BJ (cell line): ENCODE measurements at places on chromosomes 7 and 10.
A peak's percentile ranks its signal among the peaks of the same experiment; 100 is the strongest.

GRCh38 chr7:105250706-105251105 is 138.0 kb downstream of the SRPK2 start:
- DNase-seq: no peak

DNA sequence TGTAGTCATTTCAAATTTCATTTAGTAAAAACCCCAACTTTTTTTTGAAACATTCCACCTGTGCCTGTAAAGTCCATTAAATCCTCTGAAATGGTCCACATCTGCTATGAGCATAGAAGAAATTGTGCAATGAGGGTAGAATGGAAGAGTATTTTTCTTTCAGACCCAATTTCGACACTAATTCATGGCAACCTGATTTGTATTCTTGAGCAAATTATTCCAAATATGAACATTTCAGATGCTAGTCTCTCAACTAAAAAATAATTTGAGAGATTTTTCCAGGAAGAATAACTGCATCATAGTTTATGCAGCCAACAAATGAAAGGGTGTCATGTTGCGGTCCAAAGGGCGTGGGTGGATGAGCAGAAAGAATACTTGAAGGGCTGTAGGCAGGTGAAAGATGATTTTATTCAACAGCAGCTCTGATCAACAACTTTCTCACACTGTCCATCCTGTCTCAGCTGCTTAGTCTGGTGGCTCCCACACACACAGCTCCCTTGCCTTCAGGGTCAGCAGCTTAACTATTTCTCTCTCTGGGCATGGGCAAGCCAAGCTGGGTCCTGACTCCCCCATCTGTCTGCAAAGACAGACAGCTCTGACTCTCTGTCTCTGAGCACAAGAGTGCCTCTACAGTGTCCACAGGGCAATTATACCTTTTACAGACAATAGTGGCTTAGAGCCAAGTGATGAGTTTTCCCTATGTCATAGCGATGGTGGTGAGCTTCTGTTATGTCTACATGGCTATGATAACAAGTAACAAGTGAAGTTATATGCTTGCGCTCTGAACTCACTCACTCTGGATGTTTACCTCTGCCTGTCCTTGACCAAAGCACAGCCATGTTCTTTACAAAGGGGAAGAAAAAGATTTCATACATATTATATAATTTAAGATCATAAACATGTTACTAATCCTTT is 11.5 kb downstream of the STEAP2 start:
- peak; percentile 20 for DNase-seq

DNA sequence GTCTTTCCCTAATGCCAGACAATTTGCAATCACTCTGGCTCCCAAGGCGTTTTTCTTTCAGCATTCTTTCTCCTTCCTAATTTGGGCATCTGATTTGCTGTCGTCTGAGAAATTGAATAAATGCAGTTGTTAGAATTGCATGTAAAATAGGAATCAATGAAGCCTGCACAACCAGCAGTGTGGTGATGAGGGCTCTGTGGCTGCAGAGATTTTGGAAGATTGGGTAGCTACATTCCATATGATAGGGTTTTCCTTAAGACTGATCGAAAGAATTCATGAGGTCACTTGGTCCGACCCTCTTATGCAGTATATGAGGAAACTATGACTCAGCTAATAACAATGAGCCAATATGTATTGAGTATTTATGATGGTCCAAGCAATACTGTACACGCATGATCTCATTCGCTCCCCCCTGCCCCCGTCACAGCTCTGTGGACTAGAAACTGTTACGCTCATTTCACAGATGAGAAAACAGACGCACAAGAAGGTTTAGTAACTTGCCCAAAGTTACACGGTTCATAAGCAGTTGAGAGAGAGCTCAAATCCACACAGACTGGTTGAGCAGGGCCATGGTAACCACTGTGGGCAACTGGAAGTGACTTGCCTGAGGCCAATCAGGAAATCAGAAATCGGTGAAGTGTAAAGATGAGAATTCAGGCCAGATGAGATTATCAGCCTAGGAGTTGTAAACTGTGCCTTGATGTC is 527.2 kb downstream of the GATA3 start:
- DNase-seq: no peak

DNA sequence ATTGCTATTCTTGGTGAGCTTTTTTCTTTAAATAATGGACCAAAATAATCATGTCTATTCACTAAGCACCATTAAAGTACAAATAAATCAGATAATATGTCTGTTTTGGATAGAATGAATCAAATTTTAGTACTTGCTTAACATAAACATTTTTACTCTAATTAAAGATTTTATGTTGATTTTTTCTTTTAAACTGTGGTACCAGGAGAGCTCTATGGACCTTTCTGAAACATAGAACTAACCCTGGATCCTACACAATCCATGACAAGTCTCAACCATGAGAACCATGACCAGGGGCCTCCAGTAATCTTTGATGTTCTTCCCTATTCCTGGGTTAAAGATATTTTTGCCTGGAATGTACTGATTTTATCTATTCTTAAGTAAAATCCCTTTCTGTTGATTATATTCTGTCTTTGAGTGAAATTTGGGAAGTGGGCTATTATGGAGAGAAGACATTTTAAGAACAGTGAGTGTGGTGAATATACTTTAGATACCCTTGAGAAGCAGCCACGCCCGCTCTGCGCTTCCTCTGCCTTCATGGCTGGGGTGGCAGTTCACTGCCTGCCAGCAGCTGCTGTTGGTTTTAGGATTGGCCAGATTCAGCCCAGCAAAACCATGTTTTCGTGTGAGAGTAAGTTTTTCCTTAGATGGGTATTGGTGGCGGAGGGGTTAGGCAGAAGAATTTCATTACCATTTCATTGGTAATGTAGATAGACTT is 42.2 kb upstream of the BHLHA15 start:
- DNase-seq: no peak

DNA sequence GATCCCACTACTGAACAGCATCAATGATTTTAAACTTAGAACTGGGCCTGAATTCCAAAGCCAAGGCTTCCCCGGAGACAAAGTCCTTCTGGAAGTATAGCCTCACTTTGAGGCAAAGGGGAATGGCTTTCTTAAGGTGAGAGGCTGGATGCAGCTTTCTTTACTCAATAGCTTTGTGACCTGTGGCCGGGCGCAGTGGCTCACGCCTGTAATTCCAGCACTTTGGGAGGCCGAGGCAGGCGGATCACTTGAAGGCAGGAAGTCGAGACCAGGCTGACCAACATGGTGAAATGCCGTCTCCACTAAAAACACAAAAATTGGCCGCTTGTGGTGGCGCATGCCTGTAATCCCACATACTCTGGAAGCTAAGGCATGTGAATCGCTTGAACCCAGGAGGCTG is 3.2 kb upstream of the FGFR2 start:
- no peak for DNase-seq

DNA sequence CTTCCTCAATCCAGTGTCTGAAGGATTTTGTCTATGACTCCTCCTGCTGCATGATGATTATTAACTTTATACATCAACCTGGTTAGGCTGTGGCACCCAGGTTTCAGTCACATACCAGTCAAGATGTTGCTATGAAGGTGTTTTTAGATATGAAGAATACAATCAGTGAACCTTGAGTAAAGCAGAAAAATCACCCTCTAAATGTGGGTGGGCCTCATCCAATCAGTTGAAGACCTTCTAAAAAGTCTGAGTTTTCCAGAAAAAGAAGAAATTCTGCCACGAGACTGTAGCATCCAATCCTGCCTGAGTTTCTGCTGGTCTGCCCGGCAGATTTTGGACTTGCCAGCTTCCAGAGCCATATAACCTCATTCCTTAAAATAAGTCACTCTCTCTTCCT is 126.1 kb upstream of the FRMD4A start:
- no peak for DNase-seq

DNA sequence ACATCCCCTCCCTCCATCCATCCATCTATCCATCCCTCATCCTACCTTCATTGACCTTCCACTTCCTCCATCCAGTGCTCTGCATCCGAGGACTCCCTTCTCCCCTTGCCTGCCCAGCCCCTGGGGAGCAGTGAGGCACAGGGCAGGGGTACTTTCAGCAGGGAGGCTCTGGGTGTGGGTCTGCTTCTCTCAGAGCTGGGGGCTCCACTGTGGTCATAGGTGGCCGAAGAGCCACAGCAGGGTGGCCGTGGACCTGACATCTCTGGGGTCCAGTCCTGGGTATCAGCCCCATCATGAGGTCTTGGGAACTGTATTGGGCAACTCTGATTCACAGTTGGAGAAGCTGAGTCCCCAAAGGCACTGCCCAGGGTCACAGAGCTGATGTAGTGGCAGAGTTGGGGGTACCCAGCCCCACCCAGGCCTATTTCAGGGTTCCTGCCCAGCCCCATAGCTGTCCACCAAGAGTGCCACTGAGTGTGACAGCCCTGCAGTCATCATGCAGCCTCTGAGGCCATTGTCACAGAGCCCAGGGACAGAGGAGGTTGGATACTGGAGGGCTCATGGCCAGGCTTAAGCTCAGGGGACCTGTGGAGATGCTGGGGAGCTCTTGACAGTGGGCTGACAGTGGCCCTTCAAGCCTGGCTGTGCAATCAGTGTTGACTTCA is 35.3 kb upstream of the DPYSL4 start:
- DNase-seq: no peak

DNA sequence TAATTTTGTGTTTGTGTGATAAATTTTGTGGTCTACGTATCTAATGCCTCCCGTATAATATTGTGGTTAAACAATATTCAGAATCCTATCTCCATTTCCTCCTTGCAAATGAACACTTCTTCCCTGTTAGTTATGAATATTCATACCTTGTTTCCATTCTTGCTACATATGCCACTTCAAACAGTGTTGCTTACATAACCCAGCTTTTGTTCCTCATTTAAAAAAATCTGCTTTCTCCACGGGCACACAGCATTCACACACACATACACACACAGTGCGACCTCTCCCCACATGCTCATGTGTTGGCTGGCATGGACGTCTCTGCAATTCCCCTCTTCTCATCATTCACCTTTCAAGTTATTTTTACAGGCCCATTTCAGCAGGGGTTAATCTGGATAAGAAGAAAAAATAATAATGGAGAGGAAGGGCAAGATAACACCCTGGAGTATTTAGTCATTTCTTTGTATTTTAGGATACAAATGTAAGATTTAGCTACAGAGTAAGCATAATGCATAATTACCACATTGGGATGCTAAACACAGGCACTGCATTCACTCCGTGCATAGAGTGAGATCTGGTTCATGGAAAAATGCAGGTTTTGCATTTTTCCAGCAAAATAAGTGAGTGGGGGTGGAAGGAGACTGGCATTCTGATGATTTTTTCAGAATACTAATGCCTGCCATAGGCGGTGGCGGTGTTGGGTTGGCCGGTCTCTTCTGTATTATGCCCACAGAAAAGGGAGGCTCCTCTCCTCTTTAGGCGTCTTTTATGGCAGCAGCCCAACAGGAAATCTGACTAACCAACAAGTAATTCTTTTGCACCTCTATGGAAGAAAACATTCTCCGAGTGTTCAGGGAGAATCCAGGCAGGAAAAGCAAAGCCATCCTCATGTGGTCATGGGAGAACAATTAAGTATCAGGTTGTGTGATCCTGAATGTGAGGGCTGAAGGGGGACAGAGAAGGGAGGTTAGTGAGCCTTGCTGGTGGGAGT is 31.7 kb upstream of the ELMO1 start:
- no peak for DNase-seq

DNA sequence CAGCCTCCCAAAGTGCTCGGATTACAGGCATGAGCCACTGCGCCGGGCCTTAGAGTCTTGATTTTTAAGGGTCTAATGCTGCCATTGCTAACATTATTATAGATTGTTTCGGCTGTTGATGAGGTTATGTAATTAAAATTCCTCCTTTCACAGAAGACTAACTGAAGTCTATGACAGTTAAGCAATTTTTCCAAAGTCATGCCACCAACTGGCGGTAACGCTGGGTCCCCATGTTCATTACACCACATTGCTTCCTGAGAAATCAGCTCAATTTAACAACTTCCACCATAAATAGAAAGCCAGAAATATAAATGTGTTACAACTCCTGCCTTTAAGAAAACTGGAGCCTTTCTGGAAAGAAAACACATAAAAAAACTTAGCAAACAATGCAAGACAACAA is 3.5 kb downstream of the ERLIN1 start:
- no peak for DNase-seq

- peak; percentile 48 for DNase-seq
Measured at GRCh38 chr10:49177391-49178355, 10.5 kb downstream of the TMEM273 start.

- peak; percentile 16 for DNase-seq
Measured at GRCh38 chr10:61475449-61475873, 22.3 kb upstream of the TMEM26 start.

GRCh38 chr10:4837551-4837950 is 11.5 kb downstream of the AKR1E2 start:
- no peak for DNase-seq

GRCh38 chr10:124026589-124026939 is 66.8 kb downstream of the CHST15 start:
- no peak for DNase-seq

- DNase-seq: no peak
Measured at GRCh38 chr10:97333601-97334369, 744 bp downstream of the FRAT2 start.

DNA sequence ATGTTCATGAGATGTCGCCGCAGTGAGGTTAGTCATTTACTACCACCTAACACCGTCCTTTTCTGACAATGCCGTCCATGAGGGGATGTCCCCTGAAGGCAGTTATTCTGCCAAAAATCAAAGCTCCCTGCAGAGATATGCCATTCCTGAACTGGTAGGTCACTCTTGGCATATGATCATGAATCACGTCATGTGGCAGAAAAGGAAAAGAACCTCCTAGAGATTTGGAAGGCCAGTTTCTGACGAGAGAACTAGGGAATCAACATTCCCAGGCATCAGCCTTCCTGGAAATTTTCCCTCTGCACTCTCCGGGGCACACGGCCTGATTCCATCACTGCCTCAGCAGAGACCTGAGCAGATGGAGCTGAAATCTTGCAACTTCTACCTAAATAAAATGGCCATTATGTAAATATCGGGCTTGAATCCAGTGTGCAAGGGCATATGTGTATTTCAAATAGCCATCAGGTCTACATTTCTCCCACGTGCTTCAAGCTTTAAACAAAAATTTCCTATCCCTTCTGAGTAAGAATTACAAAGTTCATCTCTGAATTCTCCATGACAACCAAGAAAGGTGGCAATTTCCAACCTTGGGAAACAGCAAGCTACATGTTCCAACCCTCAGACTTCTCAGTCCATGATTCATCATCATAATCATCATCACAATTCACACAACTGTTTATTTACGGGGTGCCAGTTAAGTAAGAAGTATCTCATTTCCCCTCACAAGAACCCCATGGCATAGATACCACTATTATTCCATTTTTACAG is 46.5 kb downstream of the AMPH start:
- DNase-seq: peak; percentile 50

DNA sequence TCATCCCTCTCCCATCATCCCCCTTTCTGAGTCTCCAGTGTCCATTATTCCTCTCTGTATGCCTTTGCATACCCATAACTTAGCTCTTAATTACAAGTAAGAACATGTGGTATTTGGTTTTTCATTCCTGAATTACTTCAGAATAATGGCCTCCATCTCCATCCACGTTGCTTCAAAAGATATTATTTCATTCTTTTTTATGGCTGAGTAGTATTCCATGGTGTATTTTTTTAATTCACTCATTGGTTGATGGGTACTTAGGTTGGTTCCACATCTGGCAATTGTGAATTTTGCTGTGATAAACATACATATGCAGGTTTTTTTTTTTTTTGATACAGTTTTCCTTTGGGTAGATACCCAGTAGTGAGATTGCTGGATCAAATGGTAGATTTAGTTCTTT is 40.4 kb downstream of the CCSER2 start:
- no peak for DNase-seq
